ENCODE measurements at places on chromosomes 2 and 18.

DNA sequence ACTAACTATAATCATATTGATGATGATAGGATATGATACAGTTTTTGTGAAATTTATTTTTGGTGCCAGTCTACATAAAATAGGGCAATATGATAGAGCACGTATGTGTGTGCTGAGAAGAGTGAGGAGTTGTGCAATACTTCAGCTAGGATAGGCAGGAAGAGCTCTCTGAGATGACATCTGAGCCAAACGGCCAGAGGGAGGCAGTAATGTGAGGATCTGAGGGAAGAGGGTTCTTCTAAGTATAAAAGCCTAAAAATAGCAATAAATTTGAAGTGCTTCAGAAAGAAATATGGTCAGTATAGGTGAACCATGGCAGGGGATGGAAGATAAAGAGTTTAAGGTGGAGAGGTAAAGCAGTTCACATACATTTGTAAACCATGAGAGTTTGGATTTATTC is 102.5 kb downstream of the OLA1 start:
- DNase-seq: no peak

GRCh38 chr2:70712916-70713315 is 55.1 kb downstream of the ADD2 start:
- no peak for DNase-seq

DNA sequence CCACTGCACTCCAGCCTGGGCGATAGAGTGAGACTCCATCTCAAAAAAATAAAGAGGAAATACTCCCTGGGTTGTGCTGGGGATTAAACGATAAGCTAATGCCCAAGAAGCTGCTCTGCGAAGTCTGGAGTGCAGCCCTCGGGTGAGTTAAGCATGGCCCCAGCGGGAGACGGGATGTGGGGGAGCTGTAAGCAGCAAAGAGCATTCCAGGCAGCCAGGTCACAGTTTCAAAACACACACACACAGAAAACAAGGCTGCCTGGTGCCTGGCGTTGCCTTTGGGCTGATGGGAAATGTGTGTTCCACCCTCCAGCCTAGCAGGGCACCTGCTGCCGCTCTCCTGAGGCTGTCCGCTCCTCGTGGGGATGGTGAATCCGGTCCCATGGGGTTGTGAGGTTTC is 24.1 kb downstream of the ODC1 start:
- DNase-seq: no peak

DNA sequence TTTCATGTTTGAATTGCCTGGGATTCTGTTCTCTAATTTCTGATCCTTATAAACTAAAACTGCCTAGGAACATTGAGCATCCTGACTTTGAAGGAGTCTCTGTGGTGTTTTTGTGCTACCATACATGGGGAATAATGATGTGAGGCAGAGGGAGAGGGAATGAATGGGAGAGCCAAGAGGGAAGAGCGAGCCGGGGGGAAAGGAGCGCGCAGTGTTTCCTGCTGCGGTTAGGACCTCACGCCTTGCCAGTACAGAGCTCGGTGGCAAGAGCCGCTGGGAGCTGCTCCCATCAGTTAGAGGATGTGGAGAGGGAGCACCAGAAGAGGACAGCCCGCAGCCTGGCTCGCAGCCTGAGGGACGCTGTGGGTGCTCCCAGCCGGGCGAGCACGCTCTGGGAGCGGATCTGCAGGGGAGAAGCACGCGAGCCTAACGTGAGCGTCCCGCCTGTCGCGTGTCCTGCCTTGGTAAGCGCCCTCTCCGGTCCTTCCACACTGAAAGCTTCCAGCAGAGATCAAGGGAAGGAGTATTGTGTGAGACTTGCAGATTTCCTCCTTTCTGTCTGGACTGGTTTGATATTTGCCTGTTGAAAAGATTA is 114.7 kb downstream of the FAM210A start:
- no peak for DNase-seq

DNA sequence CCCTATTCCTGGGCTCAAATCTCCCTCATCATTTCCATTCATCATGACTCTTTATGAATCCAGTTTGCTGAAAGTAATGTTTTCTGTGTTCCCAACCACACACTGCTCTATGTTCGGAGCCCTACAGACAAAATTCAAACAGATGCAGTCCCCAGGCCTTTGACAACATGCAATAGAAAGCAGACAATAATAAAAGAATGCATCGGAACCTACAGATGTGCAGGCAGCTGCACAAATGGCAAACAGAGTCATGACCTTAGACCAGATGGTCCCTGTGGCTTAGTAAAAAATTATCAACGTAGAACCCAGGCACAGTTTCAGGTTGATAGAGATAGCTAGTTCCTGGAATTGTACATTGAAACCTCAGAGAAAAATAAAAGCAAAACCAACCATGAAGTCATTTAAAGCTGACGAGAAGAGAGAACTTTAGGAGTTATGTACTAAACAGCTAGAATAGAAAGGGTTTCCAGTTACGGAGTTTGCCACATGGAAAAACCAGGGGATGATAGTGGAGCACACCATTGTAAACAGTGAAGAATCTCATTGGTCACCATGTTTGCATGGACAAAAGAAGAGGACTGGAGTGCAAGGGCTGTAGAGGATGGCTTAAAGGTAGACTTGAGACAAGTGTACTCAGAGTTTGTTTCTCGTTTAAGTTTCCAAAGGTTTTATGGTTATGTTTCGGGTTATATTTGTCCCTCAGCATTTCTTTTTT is 23.2 kb upstream of the ACVR1 start:
- no peak for DNase-seq

GRCh38 chr2:86241611-86242010 is 42.4 kb downstream of the MRPL35 start:
- DNase-seq: no peak

DNA sequence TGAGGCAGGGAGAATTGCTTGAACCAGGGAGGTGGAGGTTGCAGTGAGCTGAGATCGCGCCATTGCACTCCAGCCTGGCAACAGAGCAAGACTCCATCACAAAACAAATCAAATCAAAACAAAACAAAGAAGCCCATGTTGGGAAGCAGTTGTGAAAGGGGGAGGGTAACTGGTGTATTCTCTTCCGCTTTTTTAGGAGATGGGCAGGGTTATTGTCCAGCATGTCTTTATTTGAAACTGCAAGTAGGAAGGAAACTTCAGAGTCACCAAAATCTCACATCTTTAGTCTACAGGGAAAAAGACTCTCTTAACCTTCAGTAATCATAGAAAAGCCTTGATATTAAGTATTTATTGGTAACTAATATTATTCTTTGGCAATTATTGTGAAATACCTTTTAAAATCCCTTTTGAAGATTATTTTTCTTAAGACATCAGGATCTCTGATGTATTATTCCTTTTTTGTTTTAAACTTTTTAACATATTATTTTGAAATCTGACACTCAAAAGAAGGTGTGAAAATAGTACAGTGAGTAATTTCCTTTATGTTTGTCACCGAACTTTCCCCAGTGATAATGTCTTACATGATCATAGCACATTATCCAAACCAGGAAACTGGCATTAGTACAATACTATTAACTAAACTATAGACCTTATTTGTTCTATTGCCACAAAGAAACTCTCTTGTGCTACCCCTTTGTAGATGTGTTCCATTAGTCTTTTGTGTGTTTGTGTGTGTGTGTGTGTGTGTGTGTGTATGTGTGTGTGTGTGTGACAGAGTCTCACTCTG is 84.3 kb upstream of the LTBP1 start:
- DNase-seq: no peak

GRCh38 chr2:237665713-237666143 is 38.3 kb downstream of the LRRFIP1 start:
- DNase-seq: no peak

DNA sequence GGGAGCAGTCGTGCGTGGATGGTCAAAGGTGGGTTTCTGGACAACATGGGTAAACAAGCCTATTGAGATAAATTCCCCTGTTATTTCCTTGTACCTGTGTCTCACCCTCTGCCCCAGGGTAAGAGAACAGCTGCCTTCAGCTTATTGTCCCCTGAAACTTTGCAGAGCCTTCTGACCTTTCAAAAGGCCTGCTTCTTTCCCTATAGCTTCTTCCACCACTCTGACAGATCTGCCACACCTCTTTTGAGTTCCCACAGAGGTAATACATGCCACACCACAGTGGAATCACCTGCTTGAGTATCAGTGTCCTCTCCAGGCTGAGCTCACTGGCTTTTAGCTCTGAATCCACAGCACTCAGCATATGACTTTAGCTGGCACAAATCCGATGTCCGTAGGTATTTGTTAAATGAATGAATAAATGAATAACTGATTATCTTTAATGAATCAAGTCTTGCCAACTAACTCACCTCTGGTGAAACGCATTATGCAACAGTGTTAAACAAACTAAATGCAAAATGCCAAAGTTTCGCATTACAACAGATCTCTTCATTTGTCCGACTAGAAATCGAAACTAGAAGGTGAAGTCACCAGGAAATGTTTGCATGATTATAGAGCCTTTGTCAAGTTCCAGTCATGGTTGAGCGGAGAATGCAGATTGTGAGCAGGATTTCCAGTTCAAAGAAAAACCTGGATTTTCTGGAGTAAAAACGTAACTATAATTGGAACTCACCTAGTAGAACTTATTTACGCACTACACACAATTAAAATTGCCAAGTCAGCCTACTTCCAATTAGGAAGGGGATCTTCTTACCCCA is 16.4 kb downstream of the DYNAP start:
- DNase-seq: no peak

DNA sequence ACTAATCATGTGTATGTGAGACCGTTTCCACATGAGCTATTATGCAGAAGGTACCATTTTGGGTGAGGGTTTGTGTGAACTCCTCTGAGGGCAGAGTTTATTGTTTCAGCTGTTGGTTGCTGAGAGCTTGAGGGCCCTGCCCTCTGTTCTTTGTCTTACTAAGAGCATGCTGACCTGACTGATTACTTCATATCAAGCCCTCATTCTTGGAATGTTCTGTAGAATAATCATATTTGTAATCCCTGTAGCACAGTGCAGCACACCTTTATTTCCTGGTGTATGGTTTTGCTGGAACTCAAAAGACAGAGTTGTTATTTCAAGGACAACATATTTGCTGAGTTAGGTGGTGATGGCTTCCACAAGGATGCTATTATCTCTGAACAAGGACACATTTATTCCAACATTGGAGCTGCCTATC is 118.5 kb downstream of the GALNT3 start:
- no peak for DNase-seq

DNA sequence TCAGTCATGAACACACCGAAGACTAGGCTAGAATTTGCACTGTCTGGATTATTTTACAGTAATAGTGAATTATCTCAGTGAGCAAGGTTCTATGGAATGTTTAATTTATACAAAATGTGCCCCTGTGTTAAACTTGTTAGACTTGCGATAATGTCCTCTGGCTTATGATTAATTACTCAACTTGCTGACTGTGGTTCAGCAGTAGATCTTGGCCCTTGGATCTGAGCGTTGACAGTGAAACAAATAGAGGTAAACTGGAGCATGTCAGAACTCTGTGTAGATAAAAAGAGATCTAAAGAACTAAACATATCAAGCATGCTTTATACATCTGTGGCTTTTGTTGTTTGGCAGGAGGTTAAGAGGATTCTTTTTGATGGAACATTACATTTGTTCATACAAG is 407.6 kb downstream of the DSEL start:
- DNase-seq: no peak

GRCh38 chr2:226117510-226118065 is 682.0 kb downstream of the IRS1 start:
- DNase-seq: no peak

GRCh38 chr2:202193305-202193704 is 45.1 kb downstream of the SUMO1 start:
- DNase-seq: no peak

DNA sequence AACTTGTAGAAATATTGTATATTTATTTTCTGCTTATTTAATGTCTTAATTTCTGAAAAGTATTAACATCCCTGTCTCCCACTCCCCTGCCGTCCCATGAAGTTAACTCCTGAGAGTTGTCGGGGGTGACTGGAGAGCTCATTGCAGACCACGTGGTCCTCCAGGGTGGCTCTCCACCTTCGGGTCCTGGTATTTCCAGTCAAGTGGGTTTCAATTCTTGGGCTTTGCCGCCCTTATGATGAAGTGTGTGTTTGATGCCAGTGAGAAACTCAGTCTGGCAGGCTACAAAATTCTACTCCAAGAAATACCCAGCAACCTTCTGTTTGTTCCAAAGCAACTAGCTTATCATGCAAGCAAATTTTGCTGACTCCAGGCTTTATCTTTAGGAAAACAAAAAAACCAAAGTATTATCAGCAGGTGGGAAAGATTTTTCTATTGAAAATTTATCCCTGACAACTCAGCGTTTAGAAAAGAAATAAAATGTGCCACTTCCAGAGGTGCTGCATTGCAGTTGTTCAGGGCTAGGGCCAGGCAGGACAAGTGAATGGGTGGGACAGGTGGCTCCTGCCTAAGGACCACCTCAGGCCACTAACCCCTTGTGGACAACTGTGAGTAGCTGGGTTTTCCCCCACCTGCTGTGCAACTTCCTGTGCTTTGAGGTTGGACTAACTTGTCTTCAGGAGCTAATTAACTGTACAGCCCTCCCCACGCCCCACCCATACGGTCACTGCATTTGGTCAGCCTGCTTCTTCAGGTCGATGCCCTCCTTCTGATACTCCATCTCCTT is 46.6 kb downstream of the BCL2L11 start:
- no peak for DNase-seq

DNA sequence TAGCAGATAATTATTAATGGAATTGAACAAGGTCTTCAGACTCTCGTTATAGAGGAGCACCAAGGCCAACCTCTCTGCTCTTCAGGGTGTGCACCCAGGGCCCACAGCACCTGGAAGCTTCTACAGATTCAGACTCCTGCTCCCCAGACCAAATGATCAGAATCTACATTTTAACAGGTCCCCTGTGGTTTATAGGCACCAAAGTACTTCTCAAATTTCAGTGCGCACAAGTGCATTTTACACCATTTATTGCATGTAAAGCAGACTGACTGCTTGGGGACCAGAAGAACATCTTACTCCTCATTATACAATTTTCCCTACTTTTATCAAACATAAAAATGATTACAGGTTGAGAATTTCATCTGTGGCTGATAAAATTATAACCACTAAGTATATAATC is 163.9 kb downstream of the COL4A4 start:
- DNase-seq: no peak

- no peak for DNase-seq
Observed at GRCh38 chr2:135037831-135038230, 9.4 kb downstream of the MAP3K19 start.

DNA sequence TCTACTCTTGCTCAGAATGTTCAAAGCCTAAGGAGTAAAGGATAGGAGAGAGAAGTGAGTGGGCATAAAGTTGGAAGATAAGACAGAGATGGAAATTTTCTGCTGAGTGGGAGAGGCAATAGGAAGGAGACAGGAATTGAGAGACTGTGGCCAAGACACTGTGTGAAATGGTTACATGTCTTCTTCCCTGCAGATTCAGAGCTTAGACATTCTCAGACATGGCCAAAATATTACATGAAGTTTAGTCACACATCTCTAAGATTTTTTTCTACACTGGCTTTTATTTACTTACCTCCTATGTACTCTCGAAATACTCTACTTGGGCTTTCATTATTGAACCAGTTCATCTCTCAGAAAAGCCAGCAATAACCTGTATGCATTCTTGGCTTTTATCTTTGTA is 363.0 kb upstream of the FANCL start:
- DNase-seq: no peak

DNA sequence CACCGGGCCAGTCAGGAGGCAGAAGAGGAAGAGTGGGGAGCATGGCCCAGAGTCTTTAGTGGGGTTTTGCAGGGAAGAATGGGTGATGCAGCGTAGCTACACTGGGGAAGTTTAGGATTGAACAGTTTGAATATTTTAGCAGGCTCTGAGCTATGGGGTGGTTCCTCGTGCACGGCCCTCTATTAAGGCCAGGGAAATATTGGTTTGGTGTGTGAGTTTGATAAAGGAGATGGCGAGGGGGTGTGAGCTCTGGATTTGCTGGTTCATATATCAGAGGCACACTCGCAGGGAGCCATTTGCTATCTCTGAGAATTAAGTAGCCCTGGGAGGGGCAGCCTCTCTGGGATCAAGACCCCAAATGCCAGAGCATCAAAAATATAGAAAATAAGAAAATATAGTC is 50.1 kb downstream of the BOLA3 start:
- DNase-seq: no peak
